ENCODE measurements at places on chromosomes 1 and 21. TPM values are rescaled to one million over a fixed set of nuclear protein-coding genes. Genes with fewer than 3 reads are reported as not detected.

Gene RUNX3
- total RNA-seq = 9.9 TPM

Gene GDAP2
- total RNA-seq = 51.4 TPM

Gene FAM72A
- total RNA-seq = not detected

Gene RSPO1
- total RNA-seq = 0.35 TPM

Gene ZNF695
- 0.53 TPM for total RNA-seq

Gene PAFAH2
- 43.6 TPM for total RNA-seq

Gene GABRD
- total RNA-seq = not detected

Gene OLFML2B
- total RNA-seq = 2.5 TPM

All from Peyer's patch (tissue), 4 donors.